Amniotic stem cell (primary cell): ENCODE measurements at places on chromosomes 3 and 15.
A peak's percentile ranks its signal among the peaks of the same experiment; 100 is the strongest.

- DNase-seq = no peak
These were observed 61.7 kb upstream of the CDIN1 start for GRCh38 chr15:36517758-36518157.

- no peak for DNase-seq
These were observed 125.1 kb upstream of the IQSEC1 start for GRCh38 chr3:13198264-13198879.

GRCh38 chr3:115693868-115694267 is 70.6 kb downstream of the GAP43 start:
- DNase-seq = no peak

DNA sequence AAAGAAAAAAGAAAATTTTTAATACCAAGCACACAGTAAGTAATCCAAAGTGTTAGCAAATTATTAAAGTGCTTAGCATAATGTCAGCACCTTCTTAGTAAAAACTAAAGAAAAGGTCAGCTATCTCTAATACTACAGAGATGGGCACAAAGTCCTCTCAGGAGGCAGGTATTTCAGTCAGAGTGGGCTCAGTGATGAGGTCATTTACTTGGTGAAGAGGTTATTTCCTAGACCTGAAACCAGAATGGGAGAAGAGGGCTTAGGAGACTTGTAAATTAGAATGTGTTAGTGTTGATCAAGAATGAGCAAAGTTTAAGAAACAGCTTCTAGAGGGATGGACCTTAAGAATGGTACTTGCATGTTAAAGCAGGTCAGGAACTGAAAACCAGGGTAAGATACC is 8.7 kb upstream of the PKM start:
- DNase-seq = no peak

GRCh38 chr3:141274411-141275031 is 42.9 kb downstream of the PXYLP1 start:
- no peak for DNase-seq

DNA sequence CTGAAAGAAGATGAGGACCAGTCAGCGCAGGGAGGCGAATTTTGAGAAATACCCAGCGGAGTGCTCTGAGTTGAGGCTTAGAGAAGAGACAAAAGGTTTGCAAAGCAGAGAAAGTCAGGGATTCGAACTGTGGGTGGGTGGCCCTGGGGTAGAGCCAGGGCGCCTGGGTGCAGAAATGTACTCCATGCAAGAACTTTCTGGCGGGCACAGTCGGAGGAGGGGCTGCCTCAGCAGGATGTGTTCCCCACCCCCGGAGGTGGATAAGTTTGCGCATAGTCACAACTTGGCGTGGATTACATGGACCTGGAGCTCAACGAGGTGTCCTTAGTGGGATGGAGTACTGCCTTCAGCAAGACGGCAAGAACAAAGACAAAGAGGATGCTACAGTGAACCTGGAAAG is 117.3 kb upstream of the ALDH1A3 start:
- no peak for DNase-seq

DNA sequence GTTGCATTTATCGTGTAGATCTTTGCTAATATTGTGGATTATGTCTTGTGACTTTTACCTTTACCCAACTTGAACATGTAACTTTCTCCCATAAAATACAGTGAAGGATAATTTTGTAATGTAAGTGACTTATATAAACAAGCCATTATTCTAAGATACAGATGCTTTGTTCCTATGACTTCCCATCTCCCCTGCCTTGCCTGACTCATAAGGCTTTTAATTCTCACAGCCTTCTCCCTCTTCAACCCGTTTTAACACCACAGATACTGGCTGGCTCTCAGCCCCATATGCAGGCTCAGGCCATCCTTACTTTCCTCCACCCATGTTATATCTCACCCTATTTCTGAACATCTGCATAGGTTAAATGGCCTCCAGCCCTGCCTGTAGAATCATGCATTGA is 4.1 kb downstream of the CCNDBP1 start:
- DNase-seq = no peak

DNA sequence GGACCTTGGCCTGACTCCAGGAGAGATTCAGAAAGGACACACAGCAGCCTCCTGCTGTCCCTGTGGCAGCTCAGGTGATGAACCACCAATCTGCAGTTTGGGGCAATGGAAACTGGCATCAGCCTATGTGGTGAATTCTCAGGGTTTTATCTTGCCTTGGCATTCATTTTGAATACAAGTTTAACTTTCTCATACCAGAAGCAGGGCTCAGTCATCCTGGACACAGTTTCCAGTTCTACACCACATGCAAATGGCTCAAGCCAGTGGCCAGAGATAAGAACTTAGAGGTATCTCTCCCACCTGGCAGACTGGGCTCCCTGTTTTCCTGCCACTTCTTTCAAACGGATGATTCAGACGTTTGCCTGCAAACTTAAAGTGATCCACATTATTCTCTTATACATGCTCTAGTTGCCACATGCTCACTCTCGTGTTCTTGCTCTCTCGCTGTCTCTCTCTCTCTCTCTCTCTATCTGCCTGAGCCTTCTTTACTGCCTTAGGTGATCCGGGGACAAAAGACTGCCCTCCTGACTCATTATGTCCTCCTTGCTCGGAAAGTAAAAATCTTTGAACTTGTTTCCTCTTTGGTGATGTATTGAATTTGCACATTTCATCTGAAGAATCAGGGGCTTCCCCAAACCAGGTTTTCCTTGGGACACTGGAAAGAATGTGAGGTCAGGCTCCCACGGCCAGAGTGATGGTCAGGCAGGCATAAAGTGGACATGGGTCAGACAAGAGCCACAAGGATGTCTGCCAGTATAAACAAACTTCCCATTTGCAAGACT is 99.6 kb upstream of the STT3B start:
- no peak for DNase-seq

GRCh38 chr15:77759896-77760592 is 127.3 kb upstream of the LINGO1 start:
- DNase-seq = no peak

DNA sequence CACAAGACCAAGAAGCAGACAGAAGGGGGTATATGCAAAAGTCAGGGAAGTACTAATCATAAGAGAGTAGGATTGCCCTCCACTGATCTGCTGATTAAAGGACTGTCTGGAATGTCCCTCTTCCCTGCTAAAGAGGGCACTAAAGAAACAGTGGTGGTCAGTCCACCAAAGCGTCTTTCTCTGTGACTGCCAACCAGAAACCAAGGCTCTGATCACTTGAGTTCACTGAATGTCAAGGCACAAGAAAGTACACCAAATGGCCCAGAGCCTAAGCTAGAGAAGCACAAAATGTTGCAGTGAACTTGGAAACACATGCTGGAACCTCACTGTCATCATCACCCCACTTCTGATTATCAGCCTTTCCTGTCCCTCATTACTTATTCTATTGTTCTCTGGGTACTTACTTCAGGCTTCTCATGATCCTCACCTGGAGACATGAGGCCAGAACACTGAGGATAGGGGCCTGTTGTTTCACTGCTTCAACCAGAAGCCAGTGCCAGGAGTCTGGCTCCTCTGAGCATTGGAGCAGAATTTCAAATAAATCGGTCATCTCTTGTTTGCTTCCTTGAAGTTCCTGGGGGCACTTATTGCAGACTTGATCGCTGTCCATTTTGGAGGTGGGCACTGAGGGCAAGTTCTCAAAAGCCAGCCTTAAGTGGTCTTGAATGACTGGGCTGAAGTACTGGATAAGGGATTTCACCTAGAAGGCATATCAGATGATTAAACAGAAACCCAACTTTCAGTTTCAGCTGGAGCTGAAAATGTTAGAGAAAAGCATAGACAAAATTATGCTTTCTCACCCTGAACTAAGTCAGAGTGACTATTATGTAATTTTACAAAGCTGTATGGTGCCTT is 58.9 kb downstream of the EIF3J start:
- DNase-seq = no peak

DNA sequence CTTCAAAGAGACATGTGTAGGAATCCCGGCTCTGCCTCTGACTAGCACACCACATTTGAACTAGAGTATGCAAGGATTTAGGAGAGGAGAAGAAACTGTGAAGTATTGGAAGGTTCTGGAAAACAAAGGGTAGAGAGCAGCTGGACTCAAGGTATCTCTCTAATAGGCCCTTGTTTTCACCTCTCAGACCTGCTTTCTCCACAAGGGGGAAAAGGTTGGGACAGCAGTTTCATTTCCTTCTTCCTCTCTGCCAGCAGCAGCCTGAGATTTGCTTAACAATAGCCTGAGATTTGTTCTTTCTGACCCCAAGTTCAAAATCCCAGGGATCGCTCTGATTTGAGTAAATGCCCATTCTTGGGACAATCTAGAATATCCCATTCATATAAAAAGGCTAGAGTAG is 430.6 kb upstream of the MCTP2 start:
- no peak for DNase-seq

DNA sequence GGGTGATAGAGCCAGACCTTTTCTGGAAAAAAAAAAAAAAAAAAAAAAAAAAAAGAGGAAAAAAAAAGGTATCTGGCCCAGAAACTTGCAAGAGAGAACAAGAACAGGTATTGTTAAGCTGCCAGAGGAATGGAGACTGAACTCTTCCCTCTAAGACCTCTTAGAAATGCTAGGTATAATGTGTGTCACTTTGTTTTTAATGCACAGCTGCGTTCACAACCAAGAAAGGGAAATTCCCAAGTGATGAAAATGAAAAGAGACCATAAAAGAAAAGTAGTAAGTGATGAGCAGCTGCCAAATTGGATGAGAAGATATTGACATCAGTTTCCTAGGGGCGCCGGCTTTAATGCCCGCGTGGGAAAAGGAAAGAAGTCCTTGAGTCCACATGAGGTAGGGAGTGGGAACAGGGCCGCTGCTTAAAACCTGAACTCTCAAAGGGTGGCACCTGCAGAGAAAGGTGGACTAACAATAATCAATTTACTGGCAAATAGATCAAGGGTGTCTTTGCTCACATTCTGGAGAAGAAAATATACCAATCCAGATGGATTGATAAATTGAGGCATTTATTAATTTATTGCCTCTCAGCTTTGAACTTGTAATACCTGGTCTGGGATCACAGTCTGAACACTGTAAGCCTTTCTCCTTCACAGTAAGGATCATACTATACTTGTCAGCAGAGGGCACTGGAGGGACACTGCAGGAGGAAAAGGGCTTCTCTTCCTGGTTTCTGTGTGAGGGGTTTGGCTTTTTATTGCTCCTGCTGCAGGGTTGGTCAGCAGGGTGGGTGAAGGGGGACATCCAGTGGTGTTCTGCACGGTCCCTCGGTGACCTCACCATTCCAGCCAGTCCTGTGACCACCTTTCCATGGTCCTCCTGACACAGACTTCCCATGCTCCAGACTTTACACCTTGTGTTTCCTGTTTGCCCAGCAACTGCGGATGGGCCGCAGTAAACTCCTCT is 131.6 kb downstream of the AQP9 start:
- DNase-seq = peak; percentile 16
